ENCODE measurements at places on chromosomes 12 and 14. TPM values are rescaled to one million over a fixed set of nuclear protein-coding genes. Genes with fewer than 3 reads are reported as not detected.
A peak's percentile ranks its signal among the peaks of the same experiment; 100 is the strongest.

The LYZ gene
- 39.9 TPM for total RNA-seq

The KRT71 gene
- not detected for total RNA-seq

The OASL gene
- 0.35 TPM for total RNA-seq

The FERMT2 gene
- total RNA-seq: 116 TPM

The CPNE6 gene
- not detected for total RNA-seq

The SLC38A4 gene
- 2.3 TPM for total RNA-seq

The CSRP2 gene
- total RNA-seq: 40.9 TPM

The KRT2 gene
- not detected for total RNA-seq

The RDH16 gene
- 0.24 TPM for total RNA-seq

The ABCD2 gene
- total RNA-seq: 9.2 TPM

DNA sequence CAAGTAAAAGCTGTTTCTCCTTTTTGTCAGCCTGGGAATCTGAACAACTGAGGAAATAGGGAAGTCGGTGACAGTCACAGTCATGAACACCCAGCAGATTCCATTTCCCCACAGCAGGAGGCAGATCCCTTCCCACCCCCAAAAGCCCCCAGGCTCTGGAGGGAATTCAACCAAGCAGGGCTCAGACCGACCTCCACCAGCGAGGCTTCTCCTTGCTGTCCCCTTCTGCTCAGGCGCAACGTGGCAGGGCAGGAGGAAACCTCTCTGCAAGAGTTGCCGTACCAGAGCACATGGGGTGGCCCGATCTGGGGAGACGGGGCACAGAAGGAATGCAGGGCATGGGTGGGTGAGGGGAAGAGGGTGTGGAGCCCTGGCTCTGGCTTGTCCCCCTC lies 319 bp downstream of the GALNT6 start:
- DNase-seq: no peak

DNA sequence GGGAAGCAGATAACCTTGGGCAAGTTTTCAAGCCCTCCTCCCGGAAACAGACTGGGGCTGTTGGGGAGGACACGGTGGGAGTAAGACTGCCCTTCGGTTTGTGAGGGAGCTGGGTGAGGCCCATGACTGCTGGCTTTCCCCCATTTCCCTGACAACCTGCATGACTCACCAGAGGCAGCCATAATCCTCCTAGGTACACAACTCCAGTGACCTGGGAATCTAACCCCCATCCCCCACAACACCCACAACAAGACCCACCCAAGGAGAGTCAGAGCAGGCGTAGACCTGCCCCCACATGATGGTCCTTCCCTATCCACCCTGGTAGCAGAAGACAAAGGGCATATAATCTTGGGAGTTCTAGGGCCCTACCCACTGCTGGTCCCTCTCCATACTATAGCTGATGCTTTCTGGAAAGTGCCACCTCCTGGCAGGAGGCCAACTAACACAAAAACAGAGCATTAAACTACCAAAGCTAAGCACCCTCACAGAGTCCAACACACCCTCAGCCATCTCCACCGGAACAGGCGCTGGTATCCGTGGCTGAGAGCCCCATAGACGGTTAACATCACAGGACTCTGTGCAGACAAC lies 14.8 kb downstream of the DDX24 start:
- no peak for DNase-seq

DNA sequence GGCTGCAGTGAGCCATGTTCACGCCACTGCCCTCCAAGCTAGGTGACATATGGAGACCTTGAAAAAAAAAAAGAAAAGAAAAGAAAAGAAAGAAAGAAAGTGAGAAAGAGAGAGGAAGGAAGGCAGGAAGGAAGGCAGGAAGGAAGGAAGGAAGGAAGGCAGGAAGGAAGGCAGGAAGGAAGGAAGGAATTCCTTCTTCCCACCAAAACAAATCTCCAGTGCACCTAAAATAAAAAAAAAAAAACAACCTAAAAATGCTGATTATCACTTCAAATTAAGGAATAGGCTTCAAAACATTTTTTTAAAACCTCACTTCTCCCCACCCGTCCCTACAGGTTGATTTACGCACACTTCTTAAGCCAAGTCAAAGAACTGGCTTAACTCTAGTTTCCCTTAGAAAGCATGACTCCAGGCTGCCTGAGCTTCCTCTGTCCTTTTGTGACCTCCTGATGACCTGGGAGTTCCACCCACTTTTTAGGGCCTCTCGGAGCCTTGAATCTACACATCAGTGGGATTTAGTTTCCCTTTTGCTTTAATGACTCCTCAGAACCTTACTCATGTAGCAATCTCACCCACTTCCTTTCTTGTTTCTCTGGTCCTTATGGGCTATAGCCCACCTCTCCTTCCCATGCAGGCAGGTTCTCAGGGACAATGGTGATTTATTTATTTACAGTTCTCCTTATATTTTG lies 18.6 kb downstream of the DUSP6 start:
- DNase-seq: no peak

- peak; percentile 91 for DNase-seq
These were observed at the start of gene GALNT4 for GRCh38 chr12:89524541-89525304. GALNT4 (minus strand) TSS chr12:89524796; CDS start chr12:89524549, 247 bp downstream.

GRCh38 chr12:102480406-102480805 lies at the start of gene IGF1:
IGF1 (minus strand) TSS chr12:102480563; CDS start chr12:102480381, 182 bp downstream.
- no peak for DNase-seq

DNA sequence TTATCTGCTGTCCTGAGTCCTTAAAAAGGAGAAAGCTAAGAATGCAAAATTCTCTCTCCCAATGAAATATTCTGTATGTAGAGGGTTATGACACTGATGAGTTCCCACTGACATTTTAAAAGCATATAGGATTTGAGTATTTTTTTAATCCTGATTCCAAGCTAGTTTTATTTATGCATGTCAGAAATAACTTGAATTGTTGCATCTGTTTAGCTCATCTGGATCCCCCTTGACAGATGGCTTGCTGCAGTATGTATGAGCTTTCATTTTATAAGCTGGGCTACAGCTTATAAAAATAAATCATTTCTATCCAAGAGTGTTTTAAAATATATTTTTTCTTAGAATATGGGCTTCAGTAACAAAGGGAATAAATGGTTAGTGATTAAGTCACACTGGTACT lies 495.3 kb downstream of the NELL2 start:
- DNase-seq: no peak

DNA sequence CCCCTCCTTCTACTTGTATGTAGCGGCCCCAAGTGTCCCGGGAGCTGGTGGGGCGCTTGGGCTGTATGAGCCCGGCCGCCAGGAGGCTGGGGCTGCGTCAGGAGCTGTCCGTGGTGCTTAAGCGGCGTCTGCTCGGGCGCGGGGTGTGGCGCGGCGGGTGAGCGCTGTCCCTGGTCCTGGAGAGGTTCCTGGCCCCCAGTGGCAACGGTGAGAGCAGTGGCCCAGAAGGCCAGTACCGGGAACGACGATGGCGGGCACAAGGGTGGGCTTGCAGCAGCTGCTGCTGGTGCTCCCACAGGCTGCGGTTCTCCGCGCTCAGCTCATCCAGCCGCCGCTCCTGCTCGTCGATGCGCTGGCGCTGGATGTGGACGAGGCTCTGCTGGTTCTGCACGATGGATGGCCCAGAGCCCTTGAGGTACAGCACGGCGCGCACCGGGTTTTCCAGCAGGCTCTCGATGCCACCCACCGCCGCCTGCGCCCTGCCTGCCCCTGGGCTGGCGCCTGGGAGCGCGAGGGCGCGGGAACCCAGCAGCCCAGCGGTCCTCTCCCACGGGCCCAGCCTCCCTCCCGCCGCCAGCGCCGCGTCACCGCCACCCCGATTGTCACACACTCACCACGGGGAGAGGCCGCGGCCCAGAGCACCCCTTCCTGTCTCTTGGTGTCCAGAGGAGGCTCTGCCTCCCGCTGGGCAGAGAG lies 41.9 kb upstream of the FKBP4 start:
- DNase-seq: peak; percentile 82

DNA sequence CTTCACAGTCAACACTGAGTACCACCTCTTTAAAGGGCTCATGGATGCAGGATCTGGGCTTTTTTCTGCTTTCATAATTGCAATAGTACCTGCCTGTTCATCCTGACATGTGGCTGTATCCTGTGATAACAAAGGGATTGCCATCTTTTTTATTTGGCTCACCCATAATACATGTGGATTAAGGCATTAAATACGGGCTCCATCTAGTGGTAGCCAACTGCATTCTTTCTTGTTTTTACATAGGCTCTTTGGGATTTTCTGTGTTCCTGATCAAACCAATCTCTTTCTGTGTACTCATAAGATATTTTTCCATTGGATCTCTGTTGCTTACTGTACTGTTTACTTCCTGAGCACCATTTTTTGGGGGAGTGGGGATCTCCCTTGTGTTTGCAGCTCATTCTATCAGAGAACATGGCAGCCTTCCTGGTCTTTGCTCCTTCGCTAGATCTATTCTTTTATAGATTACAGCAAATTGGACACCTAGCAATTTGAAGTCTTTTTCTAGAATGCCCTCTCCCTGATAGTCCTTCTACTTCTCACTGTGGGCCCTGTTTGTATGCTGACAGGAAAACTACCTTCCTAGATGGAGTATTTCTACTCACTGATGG lies 723.4 kb upstream of the MDGA2 start:
- no peak for DNase-seq

DNA sequence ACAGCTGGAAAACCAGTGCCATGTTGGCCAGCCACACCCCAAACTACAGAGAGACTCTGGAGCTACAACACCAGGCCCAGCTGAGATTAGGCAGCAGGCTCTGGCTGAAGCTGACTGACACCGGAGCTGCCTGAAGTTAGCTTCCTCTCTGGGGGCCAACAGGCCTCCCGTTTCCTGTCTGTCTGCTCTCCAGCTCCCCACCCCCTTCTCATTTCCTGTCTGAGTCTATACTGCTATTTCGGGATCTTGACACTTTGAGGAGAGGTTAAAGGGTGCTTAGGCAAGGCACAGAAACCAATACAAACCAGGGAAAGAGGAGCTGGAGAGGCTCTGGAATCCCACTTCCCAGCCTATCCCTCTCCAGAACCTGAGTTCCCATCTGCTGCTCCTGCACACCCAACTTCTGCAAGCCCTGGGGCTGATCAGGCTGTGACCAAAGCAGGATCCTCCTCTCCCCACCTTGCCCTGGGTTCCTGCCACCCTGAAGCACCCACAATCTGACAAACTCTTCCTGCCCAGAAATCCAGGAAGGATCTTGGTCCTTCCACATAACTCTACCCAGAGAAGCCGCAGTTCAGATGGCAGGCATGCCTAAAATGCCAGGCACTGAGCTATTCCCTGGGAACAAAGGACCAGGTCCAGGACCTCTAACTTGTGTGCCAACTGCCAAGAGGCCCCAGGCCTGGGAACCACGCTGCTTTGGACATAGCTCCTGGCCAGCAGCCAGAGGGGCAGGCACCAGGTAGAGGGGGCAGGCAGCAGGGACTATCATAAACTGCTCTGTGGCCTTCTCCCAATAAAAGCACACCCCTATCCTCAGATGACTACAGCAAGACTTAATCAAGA lies 39.9 kb downstream of the PRPF40B start:
- peak; percentile 81 for DNase-seq

GRCh38 chr12:116603546-116604177 lies 44.5 kb downstream of the MAP1LC3B2 start:
- no peak for DNase-seq

DNA sequence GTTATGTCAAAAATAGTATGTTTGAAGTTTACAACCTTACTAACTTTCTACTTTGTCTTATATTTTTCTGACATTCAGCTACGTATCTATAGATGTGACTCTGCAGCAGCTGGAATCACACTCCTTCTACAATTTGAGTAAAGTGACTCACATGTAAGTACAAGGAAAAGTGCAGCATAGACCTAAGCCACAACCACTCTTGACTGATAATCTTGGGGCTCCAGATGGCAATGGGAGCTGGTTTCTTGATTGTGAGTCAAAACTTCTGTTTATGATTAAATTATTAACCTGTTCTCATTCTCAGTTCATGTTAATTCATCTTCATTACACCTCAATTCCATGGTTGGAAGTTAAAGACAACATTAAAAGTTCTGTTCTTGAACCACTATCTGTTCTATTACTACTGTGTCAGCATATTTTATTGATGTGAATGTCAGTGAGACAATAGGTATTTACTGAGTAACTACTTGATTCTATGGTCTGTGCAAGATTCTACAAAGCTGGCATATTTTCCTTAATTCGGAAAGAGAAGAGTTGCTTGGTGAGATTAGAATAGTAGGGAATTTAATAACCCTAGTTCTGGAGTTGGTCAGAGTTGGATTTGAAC lies 112.9 kb downstream of the TSHR start:
- no peak for DNase-seq

DNA sequence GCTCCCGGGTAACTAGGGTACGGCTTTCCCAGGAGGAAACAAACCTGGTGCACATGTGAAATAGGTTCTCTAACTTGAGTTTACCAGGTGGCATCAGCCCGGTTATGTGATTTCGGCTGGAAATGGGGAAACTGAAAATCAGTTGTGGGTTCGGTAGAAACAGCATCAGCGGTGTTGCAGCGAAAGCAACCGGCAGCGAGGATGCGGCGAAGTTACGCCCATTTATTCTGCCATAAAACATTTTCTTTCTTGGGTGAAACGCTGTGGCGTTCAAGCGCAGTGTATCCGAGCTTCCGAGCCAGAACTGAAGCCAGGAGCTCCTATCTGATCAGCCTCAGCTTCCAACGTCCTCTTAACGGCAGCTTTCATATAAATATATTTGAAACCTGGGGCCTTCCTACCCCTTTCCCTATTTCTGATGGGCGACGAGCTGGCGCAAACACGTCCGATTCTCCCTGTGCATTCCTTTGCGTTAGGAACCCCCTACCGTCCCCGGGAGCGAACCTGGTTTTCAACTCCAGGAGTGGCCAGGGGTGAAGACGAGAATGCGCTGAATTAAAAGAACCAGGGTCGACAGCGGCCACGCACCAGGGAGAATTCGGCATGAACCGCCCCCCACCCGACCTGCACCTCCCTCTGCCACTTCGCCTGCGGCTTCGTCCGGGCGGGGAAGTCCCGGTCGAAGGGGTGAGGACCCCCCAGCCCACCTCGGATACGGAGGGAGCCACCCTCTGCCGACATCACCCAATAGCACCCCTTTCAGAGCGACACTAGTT lies 1.6 kb downstream of the DPF3 start:
- DNase-seq: no peak

DNA sequence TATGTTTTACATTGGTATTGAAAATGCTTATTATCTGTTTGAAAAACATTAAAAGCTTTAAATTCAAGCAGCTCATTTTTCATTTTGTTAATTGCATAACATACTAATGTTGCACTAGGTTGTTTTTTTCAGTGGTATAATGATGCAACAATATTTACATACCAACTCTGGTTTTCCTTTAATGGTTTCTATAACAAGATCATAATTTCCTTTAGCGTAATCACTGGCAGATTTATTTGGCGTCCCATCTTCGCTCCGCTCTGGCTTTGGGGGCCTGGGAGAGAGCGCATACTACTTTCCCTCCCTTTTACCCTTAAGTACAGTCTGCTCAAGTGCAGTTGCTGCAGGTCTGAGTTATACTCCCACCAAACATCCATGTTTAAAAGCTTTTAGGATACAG lies 574.1 kb downstream of the PRKD1 start:
- DNase-seq: no peak

GRCh38 chr14:101774814-101775213 lies 13.3 kb downstream of the PPP2R5C start:
- no peak for DNase-seq

GRCh38 chr14:48598458-48598857 lies 923.1 kb upstream of the MDGA2 start:
- no peak for DNase-seq

GRCh38 chr12:128338386-128339125 lies 71.6 kb downstream of the TMEM132C start:
- DNase-seq: no peak

All from Right ventricle myocardium superior (tissue), 1 donor.